ENCODE measurements at places on chromosomes 5 and 9.

GRCh38 chr5:143913008-143913752 is 101.2 kb downstream of the HMHB1 start:
- DNase-seq: peak; percentile 94

DNA sequence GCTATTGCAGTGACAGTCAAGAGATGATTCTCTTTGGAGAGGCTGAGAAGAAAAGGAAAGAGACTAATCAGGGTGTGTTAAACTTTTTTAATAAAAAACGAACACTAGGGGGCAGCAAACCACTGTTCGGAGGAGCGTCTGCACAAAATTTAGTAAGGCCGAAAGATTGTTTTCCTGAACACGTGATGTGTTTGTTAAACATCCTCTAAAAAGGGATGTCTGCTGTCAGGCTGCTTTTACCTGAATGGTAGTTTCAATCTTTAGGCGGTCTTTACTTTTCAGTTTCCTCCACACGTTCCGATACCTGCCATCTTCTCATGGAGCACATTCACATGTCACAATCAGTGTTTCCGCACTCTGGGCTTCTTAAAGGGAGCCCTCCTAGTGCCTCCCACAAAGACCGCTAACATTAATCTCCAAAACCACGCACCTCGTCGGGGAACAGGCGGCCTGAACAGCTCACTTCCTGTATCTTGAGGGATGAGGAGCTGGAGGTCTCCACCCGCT is 125.2 kb downstream of the GPBP1 start:
- DNase-seq: peak; percentile 83

GRCh38 chr5:491119-491855 is 33.0 kb downstream of the SLC9A3 start:
- DNase-seq: no peak

DNA sequence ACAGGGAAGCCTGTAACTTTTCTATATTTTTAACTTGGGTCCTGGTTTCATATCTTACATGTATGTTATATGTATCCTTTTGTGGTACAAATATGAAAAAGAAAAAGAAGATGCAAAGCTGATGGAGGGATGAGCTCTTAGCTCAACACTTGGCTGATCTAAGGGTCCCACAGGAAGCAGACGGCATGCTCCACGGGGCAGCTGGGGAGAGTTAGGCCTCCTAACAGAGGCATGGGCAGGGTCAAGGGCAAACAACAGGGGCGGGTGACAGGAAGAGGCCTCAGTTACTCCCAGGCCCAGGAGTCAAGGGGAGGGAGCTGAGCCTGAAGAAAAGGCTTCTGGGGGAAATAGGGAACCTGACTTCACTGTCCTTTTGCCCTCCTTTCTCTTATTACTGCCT is 287.2 kb downstream of the ZSWIM6 start:
- DNase-seq: no peak

DNA sequence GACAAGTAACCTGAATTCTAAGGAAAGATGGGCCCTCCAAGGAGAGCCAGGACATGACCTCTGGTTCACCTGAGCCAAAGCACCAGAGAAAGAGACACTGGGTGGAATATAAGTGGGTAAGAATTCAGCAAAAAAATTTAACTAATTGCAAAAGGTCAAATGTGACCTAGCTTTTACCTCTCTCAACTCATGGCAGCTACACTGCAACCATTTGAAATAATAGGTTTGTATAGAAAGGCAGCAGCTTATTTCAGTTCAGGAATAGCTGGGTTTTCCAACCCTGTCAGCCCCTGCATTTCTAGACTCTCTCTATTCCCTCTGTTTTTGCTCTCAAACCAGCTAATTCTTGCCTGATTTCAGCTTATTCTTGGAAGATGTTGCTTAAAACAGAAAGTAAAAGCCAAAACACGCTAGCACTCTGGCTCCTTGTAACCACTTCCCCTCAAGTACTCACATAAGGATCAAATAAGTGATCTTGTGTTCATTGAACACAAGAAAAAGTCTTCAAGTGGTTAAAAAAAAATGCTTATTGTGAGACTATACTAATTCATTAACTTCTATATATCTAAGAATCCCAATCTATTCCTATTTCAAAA is 101.1 kb upstream of the NR4A3 start:
- DNase-seq: peak; percentile 25

GRCh38 chr5:147538236-147538635 is 28.4 kb upstream of the DPYSL3 start:
- peak; percentile 15 for DNase-seq

DNA sequence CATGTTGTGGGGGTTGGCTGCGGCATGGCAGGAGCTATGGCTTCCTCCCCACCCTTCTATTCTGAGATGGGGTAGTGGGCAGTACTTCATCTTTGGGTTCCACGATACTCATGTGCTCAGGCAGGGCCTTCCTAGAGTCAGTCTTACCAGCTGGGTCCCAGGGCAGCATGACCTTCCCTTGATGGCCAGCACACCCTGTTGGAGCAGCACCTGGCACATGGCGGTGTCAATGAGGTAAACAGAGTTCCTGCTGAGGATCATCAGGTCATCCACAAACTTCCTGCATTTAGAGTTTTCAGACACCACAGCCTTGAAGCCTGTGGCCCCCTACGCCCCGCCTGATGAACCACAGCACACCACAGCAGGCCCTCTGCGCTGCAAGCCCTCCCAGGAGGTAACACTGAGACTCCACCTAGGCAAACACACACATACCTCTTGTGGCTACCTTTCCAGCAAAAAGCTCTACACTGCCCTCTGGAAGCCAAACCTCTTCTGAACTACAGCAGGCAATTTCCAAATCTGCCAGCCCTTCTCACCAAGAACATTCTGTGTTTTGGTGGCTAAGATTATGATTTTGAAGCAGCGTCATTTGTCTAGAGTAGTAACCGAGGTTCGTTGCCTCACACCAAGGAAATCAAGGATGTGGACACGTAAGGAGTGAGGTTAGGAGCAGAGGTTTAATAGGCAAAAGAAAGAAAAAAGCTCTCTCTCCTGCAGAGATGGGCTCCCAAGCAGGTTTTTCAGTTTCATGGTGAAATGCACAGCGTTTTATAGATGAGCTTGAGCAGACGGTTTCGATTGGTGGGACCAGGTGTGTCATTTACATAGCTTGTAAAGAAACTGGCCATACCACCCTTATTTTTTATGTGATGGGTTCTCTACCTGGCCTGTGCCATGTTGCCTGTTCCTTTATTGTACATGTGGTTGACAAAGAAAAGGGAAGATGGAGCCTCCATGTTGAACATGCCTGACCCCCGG is 20.3 kb upstream of the TMEM174 start:
- no peak for DNase-seq

DNA sequence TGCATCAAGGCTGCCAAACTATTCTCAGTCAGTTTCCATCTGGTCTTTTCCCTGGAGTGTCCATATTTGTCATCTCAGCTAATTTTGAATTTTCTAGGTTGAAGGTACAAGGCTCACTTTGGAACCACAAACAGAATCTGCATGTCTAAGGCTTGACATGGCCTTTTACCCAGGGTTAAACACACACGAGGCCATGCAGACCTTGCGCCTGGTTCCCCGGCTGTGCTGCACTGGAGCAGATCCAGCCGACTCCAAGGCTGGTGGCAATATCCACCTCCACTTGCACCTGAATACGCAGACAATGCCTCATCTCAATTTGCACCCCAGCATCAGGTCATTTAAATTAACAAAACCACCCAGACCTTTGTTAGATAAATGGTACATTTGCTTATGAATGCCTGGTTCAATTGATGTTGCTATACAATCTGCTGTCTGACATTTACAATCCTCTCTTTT is 276.2 kb downstream of the HSPA4 start:
- DNase-seq: no peak

GRCh38 chr9:114908805-114909448 is 21.5 kb downstream of the TNFSF8 start:
- no peak for DNase-seq

- DNase-seq: peak; percentile 12
Observed at GRCh38 chr5:129361441-129362025, 98.6 kb upstream of the ADAMTS19 start.

DNA sequence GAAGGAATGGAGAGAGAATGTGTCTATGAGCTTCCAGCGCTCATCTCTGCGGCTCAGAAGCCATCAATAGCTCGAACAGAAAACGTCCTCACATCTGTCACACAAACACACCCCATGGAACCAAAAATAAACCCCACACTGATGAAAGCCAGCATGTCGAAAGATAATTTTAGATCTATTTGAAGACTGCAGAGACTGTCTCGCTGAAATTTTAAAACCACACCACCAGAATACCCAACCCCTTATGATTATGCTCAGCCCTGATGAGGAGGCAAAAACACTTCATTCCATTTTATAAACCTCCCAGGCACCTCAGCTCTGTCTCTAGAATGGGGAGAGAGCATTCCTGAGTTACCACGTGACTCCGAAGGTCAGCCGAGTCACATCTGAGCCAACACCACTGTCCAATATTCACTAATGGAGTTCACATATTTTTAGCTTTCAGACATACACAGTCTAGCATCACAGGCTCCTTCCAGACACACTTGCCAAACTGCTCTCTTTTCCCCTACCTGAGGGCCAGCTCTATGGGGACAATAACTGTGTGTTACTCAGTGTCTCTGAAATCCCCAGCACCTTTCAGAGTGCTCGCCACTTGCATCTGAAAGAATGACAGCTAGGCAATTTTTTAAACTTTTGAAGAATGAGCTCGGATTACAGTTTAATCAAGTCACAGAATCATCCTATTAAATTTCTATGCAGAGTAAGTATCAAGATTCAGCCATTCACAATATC is 63.2 kb downstream of the SERINC5 start:
- DNase-seq: peak; percentile 46

DNA sequence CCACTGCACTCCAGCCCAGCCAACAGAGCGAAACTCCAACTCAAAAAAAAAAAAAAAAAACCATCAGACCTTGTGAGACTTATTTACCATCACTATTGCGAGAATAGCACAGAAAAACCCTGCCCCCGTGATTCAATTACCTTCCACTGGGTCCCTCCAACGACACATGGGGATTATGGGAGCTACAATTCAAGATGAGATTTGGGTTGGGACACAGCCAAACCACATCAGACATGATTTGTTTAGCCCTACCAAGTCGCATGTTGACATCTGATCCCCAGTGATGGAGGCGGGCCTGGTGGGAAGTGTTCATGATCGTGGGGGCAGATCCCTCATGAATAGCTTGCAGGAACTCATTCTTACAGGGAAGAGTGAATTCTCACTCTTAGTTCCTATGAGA is 26.6 kb downstream of the MYO10 start:
- peak; percentile 60 for DNase-seq

GRCh38 chr5:40429258-40430100 is 250.2 kb upstream of the PTGER4 start:
- DNase-seq: peak; percentile 9

DNA sequence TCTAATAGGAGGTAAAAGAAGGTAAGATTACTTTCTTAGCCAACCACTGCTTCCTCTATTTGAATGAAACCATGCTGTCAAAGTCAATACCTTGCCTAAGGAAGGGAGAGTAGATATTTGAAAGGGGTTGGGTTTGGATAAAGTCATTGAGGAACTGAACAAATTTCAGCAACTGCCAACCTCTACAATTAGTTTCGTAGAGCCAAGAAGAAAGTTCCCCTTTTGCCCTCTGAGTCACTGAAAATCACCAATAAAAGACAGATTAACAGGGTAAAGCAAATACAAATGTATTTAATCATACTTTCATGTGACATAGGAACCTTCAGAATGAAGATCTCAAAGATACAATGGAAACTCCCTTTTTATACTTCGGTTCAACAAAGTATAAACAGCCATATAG is 615.7 kb downstream of the GABRG2 start:
- DNase-seq: no peak

DNA sequence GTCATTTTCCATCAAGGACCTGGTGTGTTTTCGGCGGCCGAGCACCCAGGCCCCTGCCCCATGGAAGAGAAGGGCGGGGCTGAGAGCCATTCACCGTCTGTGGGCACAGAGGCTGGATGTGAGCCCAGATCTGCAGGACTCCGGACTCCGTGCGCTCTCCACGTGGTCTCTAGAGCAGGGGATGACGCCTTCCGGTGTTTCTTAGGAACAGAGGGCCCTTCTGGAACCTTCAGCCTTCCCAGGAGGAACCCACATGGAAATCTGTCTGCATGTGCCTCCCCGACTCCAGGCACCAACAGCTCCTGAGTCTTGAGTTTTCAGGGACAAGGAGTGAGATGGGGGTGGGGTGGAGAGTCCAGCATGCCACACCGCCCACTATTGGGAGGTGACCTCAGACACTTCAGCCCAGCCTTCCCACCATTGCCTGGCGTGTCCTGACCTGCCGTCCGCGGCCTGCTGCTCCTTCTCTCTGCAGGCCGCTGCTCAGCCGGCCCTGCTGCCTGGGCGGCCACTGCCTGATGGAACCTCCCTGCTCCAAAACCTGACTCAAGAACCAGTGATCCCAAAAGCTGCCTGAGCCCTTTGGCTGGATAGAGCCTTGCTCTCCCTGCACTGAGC is 2.4 kb upstream of the RXRA start:
- no peak for DNase-seq

DNA sequence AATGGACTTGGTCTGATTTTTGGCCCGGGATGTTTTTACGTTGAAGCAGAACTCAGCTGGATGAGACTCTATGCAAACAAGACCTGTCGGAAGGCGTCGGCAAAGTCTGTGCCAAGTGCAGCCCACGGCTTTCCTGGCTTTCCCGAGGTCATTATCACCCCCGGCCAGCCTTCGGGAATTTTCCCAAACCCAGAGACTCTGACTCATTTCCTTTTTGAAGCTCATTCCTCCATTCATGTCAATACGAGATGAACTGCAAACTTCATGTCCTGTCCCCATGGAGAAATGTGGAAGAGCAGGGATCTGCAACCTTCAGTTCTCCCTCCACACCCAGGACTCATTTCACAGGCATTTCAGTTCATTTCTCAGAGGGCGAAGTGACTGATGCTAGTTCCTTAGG is 95.3 kb downstream of the IRX2 start:
- peak; percentile 98 for DNase-seq

- no peak for DNase-seq
Observed at GRCh38 chr5:170265522-170265921, 32.1 kb downstream of the LCP2 start.

DNA sequence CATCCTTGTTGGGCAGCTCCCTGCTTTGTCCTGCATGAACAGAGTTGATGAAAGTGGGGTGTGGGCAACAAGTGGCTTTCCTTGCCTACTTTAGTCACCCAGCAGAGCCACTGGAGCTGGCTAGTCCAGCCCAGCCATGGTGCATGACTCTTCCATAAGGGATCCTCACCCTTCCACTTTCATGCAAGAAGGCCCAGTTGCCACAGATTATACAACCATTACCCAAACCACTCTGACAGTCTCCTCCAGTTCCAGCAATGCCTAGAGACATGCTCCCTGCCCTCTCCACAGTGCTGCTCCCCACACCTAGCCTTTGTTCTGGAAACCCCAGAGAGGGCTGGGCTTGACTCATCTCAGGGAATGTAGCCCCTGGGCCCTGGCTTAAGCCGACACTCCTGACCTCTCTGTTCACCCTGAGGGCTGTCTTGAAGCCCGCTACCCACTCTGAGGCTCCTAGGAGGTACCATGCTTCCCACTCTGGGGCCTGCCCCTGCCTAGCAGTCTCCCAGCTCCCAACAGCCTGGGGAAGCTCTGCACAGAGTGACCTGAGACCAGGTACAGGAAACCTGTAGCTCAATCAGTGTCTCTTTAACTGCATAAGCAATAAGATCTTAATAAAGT is 3.9 kb downstream of the SLC35A4 start:
- DNase-seq: no peak

Measured in fibroblast of skin of right biceps (primary cell).